NCI-H526 (cell line): ENCODE measurements at places on chromosomes 1 and 21.

GRCh38 chr1:170660281-170660713 lies 3.6 kb upstream of the PRRX1 start:
- no peak for DNase-seq

DNA sequence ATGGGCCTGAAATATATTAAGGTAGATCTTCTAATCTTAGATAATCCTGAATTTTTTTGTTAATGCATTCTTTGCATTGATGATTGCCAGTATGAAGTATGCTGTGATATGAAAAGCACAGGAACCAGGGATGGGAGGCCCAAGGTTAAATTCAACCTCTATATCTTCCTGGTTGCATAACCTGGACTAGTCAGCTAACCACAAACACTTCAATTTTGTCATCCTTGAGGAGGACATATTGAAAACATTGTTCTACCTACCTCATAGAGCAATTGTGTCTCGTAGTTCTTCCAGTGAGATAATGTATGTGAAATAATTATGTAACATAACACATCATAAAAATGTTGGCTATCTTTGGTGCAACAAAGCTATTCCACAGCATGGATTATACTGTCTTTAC lies 25.6 kb downstream of the PDC start:
- DNase-seq, result no peak

DNA sequence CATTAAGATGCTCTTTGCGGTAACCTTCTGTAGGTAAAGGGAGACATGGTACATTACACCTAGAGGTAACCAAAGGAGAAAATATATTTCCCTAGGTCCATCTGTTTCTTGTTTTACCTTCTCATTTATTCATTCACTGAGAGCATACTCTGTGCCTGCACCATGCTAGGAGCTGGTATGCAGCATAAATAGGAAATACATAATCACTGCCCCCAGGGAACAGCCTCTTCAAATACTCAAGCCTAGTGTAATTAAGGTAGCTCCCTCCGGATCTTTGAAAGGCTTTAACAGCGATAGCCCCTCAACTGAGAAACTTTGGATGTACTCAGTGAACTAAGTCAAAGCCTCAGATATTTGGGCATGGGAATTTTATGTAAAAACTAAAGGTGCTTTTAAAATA lies 123.6 kb downstream of the GABPA start:
- DNase-seq, result no peak

- peak; percentile 79 for DNase-seq
Observed at GRCh38 chr1:115089420-115090185, at the start of gene TSPAN2. Gene TSPAN2, minus strand, starts transcription at chr1:115089503. Its CDS starts 71 bp downstream, at chr1:115089432.

GRCh38 chr1:113456967-113457366 lies 66.7 kb downstream of the MAGI3 start:
- DNase-seq, result no peak
